Caco-2 (cell line): ENCODE measurements at places on chromosomes 16 and 17. TPM values are rescaled to one million over a fixed set of nuclear protein-coding genes. Genes with fewer than 3 reads are reported as not detected.
A peak's percentile ranks its signal among the peaks of the same experiment; 100 is the strongest.

DNA sequence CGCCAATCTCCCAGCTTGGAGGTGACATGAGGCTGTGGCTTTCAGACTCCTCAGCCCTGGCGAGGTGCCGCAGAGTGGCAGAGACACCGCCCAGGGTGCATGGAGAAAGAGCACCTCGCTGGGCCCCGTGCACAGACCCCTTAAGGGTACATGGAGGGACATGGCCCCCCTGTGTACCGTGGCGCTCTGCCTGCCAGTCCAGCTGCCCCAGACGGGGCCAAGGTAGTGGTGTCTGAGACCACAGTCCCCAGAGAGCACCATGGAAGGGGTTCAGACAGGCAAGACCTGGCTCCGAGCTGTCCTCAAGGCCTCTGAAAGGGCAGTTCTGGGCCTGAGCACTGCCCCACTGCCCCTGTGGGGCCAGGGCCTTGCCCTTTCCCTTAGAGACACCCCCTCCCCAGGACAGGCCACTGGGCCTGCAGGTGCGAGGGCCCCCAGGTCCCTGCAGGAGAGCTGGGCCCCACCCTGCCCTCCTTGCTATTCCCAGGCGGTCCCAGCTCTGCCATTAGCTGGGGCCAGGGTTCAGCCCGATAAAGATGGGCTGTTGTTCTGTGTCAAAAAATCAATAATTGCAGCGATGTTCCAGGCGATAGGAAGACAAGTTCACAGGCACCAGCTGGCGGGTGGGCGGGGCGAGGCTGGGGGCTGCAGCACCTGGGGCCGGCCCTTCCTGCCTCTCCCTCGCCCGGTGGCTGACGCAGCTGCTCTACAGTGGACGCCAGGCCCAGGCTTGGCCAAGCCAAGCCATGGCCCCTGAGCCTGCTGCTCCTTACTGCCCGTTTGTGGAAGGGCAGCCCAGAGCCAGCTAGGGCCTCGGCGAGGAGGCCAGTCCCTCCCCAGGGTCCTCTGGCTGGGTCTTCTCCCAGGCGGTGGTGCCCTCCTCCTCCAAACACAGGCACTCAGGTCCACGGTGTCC lies 51.7 kb downstream of the ZFPM1 start:
- H3K4me3 ChIP-seq = no peak overlapping the region
- peaks cover 3% of the 10 kb centered on the region for H3K36me3 ChIP-seq
- H3K27me3 ChIP-seq = no peaks in the 10 kb centered on the region
- H3K4me1 ChIP-seq = peaks cover 58% of the 10 kb centered on the region
- no peak for DNase-seq

Gene SMPD3
- 2.4 and 2.8 TPM in 2 replicates for total RNA-seq

- no peaks in the 10 kb centered on the region for H3K36me3 ChIP-seq
- peak overlapping the region; percentile 95 for H3K27ac ChIP-seq
- H3K4me3 ChIP-seq = no peak overlapping the region
- no peaks in the 10 kb centered on the region for H3K27me3 ChIP-seq
- H3K4me1 ChIP-seq = peaks cover 59% of the 10 kb centered on the region
- DNase-seq = peak; percentile 92
These were observed 37.2 kb upstream of the GAN start for GRCh38 chr16:81277541-81278080.

Gene HIC1
- total RNA-seq = 0.59 and 1.8 TPM in 2 replicates

- H3K27ac ChIP-seq = no peak overlapping the region
- no peak overlapping the region for H3K4me3 ChIP-seq
- H3K4me1 ChIP-seq = no peaks in the 10 kb centered on the region
- H3K27me3 ChIP-seq = no peaks in the 10 kb centered on the region
- DNase-seq = no peak
These were observed 16.7 kb downstream of the KRABD2 start for GRCh38 chr17:8359769-8360168.

DNA sequence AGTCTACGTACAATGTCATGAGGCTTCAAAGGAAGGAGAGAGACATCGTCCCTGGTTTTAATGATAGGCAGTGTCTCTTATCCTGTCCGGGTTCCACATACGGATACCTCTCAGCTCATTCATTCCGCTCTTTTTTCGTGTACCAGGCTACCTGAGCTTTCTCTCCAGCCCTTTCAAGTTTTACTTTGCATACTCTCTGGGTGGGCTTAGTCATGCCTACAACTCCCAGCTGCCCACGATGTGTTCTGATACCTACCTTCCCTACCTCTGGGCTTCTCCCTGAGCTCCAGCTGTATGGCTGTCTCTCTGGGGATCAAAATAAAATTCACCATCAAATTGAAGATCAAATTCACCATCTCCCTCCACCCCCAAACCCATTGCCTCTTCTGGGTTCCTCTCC lies 354.0 kb upstream of the EEF2KMT start:
- H3K36me3 ChIP-seq = no peaks in the 10 kb centered on the region
- H3K27ac ChIP-seq = no peak overlapping the region
- no peaks in the 10 kb centered on the region for H3K4me1 ChIP-seq

DNA sequence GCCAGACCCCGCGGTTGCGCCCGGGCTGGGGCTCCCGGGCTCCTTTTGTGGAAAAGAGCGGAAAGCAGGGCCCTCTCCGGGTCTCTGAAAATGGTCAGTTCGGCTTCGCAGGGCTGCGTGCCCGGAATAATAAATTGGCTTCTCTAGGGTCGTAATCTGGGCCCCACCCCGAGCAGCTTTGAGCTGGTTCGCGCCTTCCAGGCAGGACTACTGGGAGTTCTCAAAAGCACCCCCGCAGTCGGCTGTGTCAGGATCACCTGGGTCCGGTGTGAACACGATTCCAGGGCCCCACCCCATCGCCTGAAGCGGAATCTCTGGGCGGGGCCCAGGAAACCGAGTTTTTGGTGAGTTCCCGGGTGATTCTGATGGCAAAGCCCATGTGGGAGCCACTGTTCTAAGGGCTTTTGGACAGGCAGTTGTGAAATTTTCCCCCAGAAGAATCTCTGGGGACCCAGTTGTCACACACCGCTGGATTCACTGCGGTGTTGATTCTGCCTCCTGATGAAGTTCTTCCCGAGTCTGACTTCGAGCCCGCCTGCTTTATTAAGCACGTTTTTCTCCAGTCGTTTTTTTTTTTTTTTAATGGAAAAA lies 77.0 kb downstream of the MRC2 start:
- peaks cover 9% of the 10 kb centered on the region for H3K27me3 ChIP-seq
- no peak for DNase-seq
- no peaks in the 10 kb centered on the region for H3K36me3 ChIP-seq
- H3K27ac ChIP-seq = no peak overlapping the region
- H3K4me1 ChIP-seq = peaks cover 14% of the 10 kb centered on the region
- peak overlapping the region; percentile 33 for H3K4me3 ChIP-seq

DNA sequence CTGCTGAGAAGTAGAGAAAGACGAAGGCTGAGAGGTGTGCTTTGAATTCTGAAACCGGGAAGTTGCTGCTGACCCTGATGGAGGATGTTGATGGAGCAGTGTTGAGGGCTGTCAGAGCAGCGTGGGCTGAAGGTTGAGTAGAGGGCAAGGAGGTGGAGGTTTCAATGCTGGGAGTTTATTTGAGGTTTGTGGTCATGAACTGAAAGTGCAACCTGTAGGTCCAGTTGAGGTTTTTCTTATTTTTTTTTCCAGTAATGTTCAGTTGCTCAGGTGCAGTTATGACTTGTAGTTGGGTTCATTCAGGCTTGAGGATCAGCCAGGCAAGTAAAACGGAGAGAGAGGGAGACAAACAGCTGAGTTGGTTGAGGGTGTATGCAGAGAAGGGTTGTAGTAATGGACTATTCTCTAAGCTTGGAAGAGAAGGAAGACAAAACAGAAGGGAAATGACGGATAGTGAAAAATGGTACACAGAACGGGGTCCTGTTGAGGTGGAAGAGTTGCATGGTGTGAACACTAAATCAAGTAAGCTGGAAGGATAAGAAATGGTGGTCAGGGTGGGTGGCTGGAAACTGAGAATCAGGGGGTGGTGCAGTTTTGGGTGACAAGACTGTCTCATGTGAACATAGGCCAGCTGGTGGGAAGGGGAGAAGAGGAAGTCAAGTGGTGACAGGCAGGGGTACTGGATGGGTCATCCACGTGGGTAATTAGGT lies 8.7 kb upstream of the UBE2G1 start:
- H3K4me3 ChIP-seq = no peak overlapping the region
- H3K4me1 ChIP-seq = no peaks in the 10 kb centered on the region
- H3K27me3 ChIP-seq = no peaks in the 10 kb centered on the region
- DNase-seq = no peak

Gene DDX5
- 648 and 667 TPM in 2 replicates for total RNA-seq

DNA sequence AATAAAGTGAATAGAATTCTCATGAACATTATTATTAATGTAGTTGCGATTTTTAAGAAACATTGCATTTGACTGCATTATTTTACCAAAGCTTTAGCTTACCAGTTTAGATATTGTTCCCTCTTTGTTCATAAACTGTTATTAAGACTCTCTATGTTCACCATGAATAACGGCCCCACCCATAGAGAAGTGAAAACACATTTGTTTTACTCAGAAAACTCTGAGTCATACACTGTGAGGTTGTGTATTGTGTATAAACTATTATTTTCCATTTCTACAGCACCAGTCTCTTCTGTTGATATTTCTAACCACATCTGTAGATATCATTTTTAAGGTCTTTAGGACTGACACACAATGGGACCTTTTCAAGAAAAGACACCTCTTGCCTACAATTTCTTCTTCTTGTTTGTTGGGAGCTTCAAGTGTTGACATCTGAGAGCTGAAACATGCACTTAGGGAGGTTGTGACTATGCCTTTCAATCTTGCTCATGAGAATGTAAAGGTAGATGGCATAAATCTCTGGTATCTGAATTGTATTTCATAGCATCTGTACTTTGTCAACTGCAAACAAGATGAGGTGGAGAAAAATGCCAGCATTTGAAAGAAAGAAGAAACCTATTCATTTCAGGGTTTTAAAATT lies 252.9 kb upstream of the CDH8 start:
- no peaks in the 10 kb centered on the region for H3K36me3 ChIP-seq
- H3K4me3 ChIP-seq = no peak overlapping the region
- no peaks in the 10 kb centered on the region for H3K27me3 ChIP-seq

GRCh38 chr16:55526441-55526840 lies 17.6 kb downstream of the LPCAT2 start:
- H3K27me3 ChIP-seq = no peaks in the 10 kb centered on the region
- DNase-seq = no peak
- H3K4me3 ChIP-seq = no peak overlapping the region
- peaks cover 28% of the 10 kb centered on the region for H3K4me1 ChIP-seq
- H3K36me3 ChIP-seq = no peaks in the 10 kb centered on the region; the same call in 1 of the 2 replicates

DNA sequence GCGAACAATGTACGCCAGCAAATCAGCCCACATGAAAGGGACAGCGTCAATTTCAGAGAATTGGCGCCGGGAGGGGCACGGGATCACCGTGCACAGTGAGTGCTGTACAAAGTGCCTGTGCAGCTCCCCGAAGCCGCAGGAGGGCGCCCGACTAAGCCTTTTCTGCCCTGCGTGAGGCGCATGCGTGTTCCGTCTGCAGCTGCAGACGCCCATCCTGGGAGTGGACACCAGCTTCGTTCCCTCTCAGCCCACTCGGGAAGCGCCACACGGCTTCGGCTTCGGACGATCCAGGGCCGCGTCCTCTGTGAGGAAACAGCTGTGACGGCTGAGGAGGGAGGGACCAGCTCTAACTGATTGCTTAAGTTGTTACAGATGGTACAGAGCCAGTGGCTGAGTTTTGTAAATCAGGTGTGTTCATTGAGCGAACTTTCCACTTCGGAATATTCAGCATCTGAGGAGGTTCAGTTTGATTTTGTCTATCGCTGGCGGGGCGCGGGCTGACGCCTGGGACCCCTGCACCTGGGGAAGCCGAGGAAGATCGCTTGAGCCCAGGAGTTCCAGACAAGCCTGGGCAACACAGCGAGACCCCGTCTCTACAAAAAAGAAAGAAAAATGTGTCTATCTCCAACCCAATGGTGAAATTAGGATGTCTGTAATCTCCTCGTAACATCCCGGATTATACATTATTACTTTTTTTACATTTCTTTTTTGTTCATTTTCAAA lies 15.4 kb upstream of the ZNF287 start:
- H3K27ac ChIP-seq = peak overlapping the region; percentile 37
- no peaks in the 10 kb centered on the region for H3K36me3 ChIP-seq
- H3K27me3 ChIP-seq = no peaks in the 10 kb centered on the region; the same call in none of the 2 replicates
- DNase-seq = peak; percentile 93

GRCh38 chr16:30342751-30343490 lies 12.2 kb downstream of the CD2BP2 start:
- no peak for DNase-seq
- no peak overlapping the region for H3K4me3 ChIP-seq
- no peaks in the 10 kb centered on the region for H3K36me3 ChIP-seq

Gene PRR35
- total RNA-seq = 0.14 TPM in 1 of 2 replicates, not detected in the other

Gene FBXW10
- 0.11 TPM in 1 of 2 replicates, not detected in the other for total RNA-seq

DNA sequence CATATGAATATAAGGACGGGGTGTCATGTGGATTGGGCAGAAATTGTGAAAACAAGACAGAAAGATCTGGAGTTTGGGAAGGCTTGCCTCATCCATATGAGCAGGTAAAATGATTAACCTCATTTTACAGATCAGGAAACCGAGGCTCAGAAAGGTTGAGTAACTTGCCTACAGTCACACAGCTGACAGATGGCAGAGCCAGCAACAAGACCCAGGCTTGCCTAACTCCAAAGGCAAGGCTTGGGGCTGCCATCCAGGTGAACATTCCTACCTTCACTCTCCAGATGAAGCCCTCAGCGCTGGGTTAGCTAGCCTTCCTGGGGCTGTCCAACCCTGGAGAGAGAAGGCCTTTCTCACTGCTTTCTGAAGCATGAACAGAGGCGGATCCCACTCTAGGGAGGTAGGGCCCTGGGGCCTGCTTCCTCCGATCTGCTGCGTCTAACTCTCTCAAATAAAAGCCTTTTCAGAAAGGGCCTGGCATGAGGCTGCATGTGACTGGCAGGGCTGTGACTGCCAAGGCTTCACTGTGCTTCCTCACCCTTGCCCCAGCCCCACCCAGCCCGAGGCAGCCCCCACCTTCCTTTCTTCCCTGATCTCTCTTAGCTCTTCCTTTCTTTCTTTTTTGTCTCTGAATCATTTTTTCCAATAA lies 107.8 kb downstream of the GNAO1 start:
- no peaks in the 10 kb centered on the region for H3K27me3 ChIP-seq
- H3K36me3 ChIP-seq = no peaks in the 10 kb centered on the region
- no peak overlapping the region for H3K4me3 ChIP-seq
- H3K4me1 ChIP-seq = peaks cover 17% of the 10 kb centered on the region
- H3K27ac ChIP-seq = no peak overlapping the region

Gene PYY
- total RNA-seq = not detected in 2 replicates

DNA sequence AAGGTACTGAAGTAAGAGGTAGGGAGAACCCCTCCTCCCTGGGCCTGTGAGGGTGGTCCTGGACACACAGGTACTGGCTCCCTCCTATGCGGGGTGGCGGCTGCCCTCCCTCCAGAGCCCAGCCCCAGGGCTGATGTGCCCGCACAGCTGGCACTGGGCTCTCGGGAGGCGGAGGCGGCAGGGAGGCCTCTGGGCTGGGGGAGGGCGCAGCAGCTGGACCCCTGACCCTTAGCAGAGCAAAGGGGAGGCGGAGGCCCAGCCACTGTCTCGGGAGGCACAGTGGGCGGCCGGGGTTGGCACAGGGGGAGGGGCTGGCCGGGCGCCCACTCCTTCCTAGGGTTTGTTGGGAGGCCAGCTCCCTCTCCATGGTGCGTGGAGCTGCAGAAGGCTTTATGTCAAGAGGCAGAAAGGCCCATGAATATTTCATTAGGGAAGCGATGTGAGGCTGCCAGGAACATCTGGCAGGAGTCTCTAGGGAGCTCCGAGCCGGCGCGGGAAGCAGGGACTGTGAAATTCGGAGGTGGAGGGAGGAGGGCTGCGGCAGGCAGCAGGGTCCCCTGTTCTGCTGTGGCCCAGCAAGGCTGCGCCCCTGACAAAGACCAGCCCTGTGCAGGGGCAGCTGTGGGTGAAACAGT lies 44.1 kb upstream of the ACSF3 start:
- H3K4me3 ChIP-seq = no peak overlapping the region
- H3K36me3 ChIP-seq = no peaks in the 10 kb centered on the region
- H3K27ac ChIP-seq = no peak overlapping the region
